Activated CD4-positive, alpha-beta memory T cell treated with anti-CD3 and anti-CD28 coated beads, Interleukin-2, amount 10 ng/mL, durations not matched to agents 7 days and 5 days (primary cell): ENCODE measurements at places on chromosomes 1 and 21.

- no peak for DNase-seq
Observed at GRCh38 chr21:42514883-42515228, 1.2 kb downstream of the SLC37A1 start.

GRCh38 chr1:118947790-118948189 is 40.4 kb downstream of the TBX15 start:
- DNase-seq = no peak

DNA sequence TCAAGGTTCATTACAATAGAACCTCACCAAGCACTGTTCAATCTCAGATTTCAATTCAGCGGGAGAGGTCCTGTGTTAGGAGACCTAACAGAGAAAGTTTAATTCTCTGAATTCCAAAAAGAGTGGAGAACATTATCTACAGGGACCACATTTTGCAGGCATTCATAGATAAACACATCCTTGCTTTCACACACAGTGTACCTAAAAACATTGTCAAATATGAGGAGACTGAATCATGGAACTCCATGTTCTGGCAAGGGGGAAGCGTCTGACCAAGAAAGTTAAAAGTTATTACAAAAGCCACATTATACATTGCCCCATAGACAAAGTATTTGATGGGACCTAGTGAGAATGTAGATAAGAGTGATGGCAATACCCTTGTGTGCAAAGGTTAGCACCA is 21.1 kb upstream of the PPP1R15B start:
- DNase-seq = no peak

GRCh38 chr1:74714429-74715235 is 18.2 kb downstream of the CRYZ start:
- DNase-seq = no peak
